Stimulated activated CD4-positive, alpha-beta T cell treated with anti-CD3 and anti-CD28 coated beads, Interleukin-4, amount 100 ng/mL, for 48 hours (primary cell): ENCODE measurements at places on chromosomes 6 and 20.

GRCh38 chr20:61249626-61250025, 2.4 kb upstream of the CDH4 start:
- no peak for DNase-seq

- no peak for DNase-seq
Observed at GRCh38 chr6:85754894-85755293, 112.2 kb upstream of the SYNCRIP start.

GRCh38 chr20:38730167-38730988, 6.1 kb downstream of the SLC32A1 start:
- no peak for DNase-seq

- no peak for DNase-seq
Observed at GRCh38 chr6:48743738-48744137, 632.7 kb upstream of the PTCHD4 start.

- no peak for DNase-seq
Observed at GRCh38 chr6:167148021-167148420, 9.8 kb downstream of the GPR31 start.

- no peak for DNase-seq
Observed at GRCh38 chr6:81228912-81229555, 523.4 kb downstream of the TENT5A start.

DNA sequence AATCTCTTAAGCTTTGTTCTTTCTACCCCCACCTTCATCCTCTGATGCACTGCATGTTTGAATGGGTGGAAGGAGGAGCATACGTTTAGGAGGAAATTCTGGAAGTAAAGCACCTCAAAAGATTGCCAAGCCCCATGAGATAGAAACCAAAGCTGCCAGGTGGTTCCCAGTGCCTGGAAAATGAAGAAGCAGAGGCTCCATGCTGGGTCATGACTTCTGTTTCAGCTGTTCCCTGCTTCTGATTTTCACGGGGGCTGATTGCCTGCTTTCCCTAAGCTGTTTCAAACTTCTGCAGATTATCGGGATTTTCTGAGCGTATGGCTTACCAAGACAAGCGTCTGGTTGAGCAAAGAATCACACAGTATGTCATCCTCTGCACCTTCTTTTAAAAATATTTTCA, 87.5 kb upstream of the SYNDIG1 start:
- no peak for DNase-seq

DNA sequence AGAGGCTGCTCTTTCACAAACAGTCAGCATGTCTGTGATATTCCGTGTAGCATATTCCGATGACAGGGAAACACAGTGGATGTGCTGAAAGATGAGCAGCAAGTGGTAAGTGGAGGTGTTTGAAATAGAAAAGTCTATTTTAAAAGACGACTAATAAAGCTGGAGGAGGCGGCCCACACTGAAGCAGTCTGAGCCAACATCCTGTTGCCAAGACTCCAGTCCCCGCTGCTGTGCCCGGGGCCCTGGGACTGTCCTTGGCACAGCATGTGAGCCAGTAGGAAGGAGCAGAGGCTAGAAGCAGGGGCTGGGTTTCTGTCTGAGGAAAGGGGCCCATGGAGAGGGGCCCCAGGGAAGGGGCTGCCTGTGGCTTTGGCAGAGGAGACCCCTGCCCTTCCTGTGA, 351.5 kb upstream of the CHD6 start:
- no peak for DNase-seq

DNA sequence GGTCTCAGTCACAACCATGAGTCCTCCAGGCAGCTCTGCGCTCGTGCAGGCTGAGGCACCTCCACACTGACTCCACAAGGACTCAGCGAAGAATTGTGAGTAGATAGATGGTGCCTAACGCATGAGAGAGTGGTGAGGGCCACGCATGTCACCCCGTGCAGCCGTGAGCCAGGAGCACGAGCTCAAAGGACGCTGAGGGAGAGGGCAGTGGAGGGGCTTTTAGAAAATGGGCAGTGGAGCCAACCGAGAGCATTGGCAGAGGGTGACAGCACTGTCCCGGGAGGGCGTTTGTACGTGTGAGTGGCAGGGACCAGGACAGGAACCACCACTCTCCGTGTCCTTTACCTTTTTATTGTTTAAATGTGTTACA, 105.6 kb downstream of the PSMB1 start:
- DNase-seq = no peak

DNA sequence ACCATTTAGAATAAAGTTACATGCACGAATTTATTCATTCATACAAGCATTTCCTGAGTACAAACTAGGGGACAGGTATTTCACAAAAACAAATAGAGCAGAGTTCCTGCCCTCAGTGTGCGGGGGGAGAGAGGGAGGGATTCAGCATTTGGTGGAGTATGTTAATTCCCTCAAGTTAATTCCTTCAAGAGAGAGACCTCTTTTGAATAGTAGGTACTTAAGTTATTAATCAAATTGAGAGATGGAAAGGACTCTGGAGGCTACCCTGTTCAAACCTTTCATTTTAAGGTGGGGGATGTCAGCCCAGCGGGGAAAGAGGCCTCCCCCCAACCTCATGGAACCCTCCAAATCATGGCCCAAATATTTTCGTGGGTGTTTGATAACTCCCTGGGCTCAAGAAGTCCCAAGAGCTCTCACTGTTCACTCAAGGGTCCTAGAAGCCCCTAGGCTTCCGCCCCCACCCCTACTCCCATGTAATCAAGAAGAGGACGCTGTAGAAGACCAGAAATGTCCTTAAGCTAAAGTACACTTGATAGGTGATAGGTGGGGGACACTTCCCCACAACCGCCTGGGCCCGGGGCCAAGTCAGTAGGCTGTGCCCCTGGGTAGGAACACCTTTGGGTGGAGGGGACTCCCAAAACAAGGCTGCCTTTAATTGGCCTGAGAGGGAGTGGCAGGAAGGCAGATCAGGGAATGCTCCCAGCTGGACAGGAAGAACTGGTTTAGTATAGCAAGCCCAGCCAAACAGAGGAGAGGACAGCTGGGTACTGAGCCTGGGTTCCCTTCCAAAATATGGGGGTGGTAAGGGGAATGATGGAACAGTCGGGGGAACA, 2.9 kb downstream of the SDC4 start:
- no peak for DNase-seq

DNA sequence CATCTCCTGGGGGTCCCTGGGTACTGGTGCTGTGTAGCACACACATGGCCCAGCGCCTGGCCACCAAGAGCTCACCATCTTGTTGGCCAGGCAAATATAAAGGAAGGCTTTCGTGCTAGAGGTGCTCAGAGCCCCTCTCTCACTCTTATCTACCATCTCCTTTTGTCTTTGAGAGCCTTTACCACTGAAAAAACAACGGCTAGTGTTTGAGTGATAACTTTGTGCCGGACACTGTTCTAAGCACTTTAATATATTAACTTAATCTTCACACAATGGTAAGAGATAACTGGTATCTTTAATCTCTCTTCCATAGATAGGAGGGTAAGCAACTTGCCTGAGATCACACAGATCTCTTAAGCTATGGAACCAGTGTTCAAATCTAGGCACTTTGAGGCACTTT, 21.5 kb upstream of the ARHGAP18 start:
- no peak for DNase-seq

GRCh38 chr20:38005903-38006302, 27.4 kb downstream of the TTI1 start:
- no peak for DNase-seq

DNA sequence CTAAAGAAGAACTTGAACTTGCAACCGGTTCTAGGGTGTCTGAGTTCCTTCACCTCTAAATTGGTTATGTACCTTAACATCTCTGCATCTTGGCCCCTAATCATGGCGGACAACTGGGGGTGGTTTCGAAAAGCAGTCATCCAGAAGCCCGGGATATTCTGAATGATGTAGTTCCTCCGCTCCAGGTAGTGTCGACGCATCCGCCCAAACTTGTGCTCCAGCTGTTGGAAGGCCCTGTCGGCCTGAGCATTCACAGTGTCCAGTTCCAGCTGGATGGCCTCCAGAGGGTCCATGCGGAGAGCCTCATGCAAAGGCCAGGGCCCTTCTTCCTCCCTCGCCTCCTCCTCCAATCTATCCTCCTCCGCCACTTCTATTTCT, 887 bp downstream of the TSPYL1 start:
- DNase-seq = no peak

- DNase-seq = no peak
Observed at GRCh38 chr6:44569931-44570385, 182.5 kb downstream of the CDC5L start.

DNA sequence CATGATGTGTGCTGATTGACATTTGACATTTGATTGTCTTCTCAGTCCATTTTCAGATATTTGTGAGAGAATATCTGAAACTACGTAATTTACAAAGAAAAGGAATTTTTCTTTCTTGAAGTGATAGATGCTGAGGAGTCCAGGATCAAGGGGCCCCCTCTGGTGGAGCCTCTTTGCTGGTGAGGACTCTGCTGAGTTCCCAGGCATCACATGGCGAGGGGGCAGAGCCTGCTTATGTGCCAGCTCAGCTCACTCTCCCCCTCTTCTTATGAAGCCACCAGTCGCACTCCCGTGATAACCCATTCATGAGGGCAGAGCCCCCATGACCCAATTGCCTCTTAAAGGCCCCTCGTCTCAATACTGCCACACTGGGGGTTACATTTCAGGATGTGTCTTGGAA, 91.3 kb downstream of the RPP40 start:
- no peak for DNase-seq

- DNase-seq = no peak
Observed at GRCh38 chr6:131257104-131257503, 121.8 kb downstream of the AKAP7 start.

DNA sequence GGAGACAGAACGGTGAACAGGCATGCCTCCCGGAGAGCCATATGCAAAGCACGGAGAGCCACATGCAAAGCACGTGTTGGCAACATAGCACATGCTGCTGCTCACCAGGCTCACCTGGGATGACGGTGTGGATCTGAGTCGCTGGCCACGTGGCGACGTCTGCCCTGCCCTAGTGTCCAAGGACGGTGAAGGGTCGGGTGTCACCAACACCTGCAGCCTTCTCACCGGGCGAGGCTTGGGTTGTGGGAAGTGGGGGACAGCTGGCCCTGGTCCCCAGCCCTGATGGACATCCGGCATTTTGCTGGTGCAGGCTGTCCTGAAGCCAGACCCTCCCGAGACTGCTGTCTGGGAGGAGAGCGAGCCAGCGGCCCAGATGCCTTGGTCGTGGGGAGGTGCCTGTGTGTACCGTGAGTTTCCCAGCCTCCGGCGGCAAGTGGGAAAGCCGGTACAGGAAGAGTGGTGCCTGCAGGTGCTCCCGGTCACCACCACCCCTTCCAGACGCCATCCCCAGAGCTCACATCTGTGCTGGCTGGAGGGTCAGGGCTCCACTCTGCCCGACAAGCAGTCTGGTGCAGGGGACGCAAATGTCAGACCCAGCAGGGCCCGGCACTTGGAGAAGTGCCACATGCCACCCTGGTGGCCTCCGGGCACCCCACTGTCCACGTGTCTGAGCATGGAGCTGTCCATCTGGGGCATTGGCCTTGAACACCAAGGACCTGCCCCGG, 5.9 kb upstream of the ADRM1 start:
- no peak for DNase-seq

- DNase-seq = no peak
Observed at GRCh38 chr6:27694547-27694874, 217.7 kb downstream of the OR2B2 start.

- DNase-seq = no peak
Observed at GRCh38 chr6:89763550-89763949, 56.0 kb downstream of the MDN1 start.

DNA sequence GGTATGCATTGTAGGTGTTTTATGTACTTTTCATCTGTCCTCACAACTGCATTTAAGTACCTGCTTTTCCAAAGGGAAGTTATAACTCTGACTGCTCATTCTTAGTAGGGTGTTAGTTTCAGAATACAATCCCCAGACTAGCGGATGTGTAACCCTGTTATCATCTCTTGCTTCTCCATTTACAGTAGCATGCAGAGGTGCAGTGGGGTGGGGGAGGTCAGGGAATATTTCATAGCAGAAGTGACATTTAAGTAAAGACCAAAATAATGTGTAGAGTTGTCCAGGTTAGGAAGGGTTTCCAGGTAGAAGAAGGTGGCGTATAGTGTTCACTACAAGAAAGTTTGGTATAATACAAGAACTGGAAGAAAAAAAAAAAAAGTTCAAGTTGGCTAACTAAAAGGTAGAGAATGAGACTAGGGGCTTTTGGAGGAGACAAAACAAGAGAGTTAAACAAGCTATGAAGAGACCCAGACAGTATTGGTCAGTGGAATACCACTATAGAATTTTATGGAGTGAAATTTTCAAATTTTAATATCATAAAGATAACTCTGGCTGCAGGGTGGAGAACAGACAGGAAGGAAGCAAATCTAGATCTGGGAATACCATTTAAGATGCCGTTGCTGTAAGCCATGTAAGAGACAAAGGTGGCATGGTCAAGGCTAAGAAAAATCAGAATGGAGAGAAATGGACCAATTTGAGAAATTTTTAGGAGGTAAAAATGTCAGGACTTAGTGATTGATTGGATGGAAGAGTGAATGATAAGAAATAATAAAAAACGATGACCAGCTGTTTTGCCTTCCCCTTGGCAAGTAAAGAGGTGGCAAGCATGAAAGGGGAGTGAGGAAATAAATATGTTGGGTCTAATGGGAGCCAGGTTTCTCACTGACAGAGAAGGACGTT, 2.2 kb upstream of the AHI1 start:
- no peak for DNase-seq

GRCh38 chr6:113936093-113936934, 34.6 kb downstream of the HDAC2 start:
- DNase-seq = no peak

GRCh38 chr6:101730954-101731353, 337.4 kb downstream of the GRIK2 start:
- DNase-seq = no peak

GRCh38 chr6:145241039-145241438, 494.3 kb downstream of the EPM2A start:
- no peak for DNase-seq

- DNase-seq = no peak
Observed at GRCh38 chr6:148463671-148464070, 121.0 kb downstream of the SASH1 start.

GRCh38 chr6:98821756-98822405, 12.5 kb upstream of the POU3F2 start:
- DNase-seq = no peak

DNA sequence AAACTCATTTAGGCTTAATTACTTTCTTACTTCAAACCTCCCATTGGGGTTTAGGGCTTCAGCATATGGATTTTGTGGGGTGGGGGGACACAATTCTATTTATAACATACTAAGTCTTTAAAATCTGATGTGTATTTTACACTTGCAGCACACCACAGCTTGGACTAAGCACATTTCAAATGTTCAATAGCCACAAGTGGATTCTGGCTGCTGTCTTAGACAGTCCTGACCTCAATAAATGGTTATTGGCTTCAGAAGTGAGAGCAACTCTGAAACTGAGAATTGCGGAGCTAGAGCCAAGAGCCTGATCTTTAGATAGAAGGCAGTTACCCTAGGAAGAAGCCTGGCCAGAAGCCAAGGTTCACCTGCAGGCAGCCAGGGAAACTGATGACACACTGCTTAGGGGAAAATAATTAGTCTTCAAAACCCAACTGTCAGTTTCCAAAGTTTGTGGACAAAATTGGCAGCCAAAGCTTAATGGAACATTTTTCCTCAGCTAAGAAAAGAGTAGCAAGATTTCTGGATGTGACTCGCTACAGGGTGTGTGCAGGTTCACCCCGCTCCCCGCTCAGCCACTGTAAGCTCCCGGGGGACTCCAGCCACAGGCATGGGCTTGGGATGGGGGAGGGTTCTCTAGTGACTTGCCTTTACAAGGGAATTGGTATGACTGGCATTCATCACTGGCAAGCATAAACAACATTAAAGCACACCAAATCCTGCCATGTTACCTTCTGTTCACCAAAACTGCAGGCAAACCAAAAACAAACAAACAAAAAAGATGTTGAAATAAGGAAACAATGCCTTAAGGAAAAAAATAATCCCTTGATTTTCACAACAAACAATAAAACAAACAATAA, 219.8 kb downstream of the TFAP2A start:
- no peak for DNase-seq
